Globus pallidus (tissue), 1 donor: ENCODE measurements at places on chromosomes 3 and 15.

DNA sequence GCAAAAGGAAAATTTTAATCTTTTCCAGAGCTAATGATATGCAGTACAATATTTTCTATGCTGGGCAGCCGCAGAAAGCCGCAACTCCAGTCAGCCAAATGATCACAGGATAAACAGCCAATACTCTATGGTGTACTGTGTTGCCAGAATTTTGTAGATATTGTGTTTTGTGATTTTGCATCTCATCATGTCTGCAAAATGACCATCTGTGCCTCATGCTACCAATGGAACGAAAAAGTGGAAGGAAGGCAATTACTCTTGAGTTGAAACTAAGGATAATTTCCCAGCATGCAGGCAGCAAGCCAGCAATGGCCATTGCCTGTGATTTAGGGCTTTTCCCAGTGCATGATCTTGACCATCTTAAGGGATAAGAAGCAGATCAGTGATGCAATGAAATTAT lies 891.9 kb downstream of the PLOD2 start:
- DNase-seq: no peak

- no peak for DNase-seq
These were observed 59.7 kb downstream of the DCUN1D1 start for GRCh38 chr3:182920515-182921084.

- peak; percentile 59 for DNase-seq
These were observed 32.4 kb upstream of the SLC6A11 start for GRCh38 chr3:10783360-10784351.

GRCh38 chr15:31268108-31268501 lies 58.5 kb upstream of the KLF13 start:
- no peak for DNase-seq

DNA sequence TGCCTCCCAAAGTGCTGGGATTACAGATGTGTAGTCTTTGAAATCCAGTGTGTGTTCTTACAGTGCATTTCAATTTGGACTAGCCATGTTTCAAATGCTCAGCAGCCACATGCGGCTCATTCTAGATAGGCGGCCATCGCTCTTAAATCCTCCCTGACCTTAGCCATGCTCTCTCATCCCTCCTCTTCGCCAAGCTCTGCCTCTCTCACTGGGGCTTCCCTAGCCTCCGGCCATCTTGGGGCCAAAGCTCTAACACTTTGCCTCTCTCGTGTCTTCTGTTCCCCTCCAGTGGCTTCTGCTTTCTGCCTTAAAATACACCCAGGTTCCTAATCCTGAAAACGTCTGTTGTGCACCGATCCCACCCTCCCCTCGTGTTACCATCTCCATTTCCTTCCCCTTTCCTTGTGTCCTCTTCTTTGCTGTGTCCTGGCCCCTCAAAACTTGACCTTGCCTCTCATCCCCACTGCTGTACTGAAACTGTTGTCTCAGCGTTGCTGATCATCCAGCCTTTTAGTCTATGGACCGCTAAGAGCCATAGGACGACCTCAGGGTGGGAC lies 1.4 kb upstream of the GHRL start:
- no peak for DNase-seq

DNA sequence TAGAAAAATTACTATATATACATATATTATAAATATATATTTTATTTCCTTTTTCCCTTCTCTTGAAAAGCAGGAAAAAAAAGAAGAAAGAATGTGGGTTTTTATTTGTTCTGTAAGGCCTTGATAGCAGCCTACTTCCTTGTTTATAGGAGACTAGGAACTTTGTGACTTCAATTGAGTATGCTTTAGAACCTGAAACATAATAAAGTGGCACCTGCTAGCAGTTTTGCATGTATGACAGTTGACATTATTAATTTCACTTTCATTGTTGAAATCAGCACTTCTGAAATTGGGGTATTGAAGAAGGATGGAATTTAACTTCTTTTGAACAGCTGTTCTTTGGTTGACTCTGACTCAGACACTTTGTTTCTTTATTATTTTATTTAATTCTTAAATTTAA lies 56.9 kb downstream of the GLCE start:
- DNase-seq: no peak

GRCh38 chr3:122800706-122801237 lies 5.9 kb downstream of the SLC49A4 start:
- DNase-seq: no peak

DNA sequence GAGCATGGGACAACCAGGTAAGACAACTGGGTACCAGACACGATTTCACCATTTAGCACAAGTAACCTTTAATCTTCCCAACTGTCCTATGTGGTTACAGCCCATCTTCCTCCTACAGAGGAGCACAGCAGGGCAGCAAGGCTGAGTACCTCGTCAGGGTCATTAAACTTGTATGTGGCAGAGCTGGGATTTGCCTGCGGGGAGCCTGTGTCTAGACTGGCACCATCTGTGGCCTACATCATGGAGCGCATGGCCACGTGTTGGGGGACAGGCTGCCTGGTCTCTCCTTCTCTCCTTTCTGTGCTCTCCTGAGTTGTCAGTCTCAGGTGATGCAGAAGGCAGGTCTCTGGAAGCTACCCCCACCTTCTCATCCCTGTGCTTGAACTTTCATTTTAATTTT lies 32.2 kb downstream of the GOLGA6A start:
- DNase-seq: no peak

DNA sequence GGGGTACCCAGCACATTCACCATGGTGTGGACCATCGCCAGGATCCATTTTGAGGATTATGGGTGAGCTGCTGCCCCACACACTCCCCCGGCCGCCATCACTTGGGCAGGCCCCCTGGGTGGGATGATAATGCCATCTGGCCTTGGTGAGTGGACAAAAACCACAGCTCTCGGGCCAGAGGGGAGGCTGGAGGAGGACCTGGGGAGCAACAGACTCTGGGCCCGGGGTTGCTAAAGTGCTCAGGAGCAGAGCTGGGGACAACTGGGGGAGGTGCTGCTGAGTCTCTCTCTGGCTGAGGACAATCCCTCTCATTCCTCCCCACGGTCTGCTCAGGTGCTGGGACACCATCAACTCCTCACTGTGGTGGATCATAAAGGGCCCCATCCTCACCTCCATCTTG lies 29.0 kb downstream of the VIPR1 start:
- DNase-seq: no peak

DNA sequence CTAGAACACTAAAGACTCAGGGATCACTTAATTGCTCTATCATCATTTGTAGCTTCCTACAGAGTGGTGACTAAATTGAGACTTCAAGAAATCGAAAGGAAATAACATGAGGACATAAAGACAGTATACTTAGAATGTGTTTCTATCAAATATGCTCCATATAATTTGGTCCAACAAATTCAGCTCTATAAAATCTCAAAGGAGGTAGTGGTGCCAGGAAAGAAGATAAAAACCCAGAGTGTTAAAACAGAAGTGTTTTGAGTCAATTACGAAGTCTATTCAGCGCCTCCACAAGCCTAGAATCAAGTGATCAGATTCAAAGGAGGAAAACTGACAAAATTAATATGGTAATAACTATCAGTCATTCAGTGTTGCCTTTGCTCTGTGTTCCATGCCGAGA lies 22.9 kb downstream of the MAGI1 start:
- DNase-seq: no peak

DNA sequence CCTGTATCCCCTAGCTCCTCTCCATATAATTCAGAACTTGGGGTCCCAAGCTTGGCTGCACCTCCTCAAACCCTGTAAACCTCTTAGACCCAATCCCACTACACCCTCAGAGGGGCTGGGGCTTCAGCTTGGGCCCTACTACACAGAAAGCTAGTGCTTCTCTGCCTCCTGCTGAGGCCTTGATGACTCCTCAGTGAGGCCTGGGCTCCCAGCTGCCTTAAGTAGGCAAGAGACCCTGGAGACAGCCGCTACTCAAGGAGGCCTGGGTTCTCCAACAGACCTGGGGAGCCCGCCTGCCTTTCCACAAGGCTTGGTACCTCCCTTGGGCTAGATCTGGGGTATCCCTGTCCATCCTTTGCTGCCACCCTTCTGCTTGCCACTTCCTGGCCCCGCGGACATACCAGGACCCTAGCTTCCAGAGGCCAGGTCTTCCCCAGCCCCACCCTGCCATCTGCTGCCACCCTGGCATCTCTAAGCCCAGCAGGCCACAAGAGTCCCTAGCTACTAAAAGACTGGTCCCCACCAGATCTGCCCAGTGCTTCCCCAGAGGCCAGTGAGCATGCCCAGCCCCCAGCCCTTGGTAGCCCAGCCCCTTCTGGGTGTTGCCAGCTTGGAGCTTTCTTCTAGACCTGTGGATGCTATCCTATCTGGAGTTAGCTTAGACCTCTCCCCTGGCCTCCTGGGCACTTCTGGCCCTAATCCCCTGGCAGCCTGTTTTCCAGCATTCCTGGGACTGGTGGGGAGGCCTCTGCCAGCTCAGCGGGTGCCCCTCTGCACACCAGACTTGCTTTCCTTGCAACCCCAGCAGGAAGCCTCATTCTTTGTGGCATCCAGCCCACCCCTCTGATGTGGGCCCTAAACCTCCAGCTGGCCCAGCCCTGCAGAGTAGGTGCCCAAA lies 13.7 kb downstream of the C15orf39 start:
- DNase-seq: no peak

DNA sequence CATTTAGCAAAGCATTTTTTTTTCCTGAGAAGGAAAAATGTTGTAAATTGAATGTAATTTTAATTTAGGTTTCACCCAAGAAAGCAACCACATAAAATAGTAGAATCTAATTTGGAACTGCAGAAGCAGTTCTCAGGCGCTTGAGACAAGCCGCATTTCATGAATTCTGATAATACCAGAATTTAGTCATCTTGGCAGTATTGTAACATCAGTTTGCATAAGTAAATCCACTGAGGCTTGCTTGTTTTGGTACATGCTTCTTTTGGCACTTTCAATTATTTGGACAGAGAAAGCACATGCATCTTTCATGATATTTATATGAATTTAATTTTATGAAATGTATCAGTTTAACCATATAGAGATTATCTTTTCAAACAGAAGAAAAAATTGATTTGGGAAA lies 389.7 kb upstream of the ROBO1 start:
- no peak for DNase-seq

DNA sequence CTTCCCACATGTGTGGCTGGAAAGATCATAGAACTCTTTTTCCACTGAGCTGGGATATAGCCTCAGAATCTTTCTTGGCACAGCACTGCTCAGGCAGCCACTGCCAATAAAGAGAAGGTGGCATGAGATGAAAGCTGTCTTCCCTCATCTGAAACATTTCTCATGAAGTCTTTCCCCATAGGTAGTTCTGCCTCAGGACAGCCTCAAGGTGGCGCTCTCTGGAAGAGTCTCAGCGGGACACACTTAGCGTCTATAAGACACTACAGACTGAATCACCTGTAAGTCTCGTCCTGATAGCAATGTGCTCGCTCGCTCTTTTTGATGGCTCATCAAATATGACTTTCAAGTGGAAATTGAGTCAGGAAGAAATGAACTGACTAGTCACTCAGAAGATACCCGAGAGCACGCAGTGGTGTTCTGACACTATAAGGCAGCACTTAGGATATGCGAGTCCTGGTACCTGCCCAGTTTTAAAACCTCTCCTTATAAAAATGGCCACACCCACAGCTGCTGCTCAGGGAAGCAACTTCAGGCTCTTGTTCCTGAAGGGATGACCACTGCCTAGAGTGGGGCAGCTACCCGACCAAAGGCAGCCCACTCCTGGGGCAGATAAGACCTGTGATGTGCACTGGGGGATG lies 269.5 kb downstream of the SUCLG2 start:
- DNase-seq: peak; percentile 9

DNA sequence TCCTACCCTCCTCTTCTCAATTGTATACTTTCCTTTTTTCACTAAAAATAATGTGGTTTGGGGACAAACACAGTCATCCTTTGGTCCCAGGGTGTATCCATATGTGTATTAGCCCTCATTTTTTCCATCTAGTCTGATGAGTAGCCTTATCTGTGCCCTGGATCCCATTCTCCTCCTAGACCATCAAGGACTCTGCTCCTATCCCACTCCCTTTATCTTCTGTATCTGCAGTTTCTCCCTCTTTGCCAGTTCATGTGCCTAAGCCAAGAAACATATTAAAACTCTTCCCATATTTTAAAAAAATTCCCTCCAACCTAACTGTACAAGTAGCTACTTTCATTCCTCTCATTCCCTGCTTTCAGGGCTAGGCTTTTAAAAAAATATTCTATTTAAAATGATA lies 25.2 kb downstream of the CCDC14 start:
- DNase-seq: no peak

DNA sequence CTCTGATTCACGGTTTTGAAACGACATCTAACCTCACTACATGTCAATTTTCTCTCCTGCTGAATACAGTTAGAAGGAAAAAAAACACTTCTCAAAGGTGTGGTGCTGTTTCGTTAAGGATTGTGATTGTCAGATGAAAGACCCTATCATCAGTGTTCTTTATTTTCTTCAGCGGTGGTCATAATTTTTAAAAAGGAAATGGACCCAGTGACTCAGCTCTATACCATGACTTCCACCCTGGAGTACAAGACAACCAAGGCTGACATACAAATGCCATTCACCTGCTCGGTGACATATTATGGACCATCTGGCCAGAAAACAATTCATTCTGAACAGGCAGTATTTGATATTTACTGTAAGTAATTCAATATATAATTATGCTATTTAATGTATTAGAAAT lies 167.8 kb downstream of the ALCAM start:
- DNase-seq: no peak

DNA sequence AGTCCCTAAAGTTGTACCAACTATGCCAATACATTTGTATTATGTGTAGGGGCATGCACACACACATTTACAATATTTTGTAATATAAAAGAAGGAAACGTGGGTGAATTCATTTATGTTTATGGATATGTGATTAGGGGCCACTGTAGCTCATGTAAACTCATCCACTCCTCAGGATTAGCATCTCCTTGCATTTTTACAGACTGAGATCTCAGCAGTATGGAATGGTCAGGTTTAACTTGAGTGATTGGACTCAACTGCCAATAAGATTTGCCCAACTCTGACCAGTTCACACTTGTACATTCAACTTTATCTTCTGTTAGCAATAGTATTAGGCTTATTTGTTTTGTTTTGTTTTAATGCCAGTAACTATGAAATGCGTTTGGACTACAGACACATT lies 36.5 kb downstream of the PSMD6 start:
- no peak for DNase-seq

DNA sequence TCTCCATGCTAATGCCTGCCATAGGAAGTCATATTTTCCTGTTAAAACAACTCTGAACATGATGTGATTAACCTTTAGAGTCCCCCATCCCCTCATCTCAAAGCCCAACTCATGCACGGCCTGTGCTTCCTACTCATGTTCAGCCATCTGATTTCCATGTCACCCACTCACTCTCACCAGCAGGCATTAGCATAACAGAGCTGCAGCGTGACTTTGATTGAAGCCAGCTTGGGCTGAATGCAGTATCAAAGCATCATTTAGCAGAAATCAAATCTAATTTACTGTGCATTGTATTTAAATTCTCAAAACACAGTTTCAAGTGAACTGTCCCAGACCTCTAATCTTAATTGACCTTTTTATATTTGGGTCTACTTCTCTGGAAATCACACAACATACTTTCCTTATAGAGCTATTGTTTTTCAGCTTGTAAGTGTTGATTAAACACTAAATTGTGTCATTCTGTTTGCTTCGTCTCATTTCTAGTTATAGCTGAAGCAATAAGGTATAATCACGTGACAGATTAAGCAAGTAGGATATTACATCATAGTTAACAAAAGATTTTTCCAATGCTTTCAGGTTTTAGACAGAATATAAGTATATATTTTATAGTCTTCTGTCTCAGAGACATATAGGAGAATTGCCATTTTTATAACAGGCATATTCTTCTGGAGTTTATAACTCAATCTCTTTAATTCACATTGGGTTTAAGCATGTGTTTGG lies 501.5 kb downstream of the ROBO2 start:
- no peak for DNase-seq
